Effector memory CD8-positive, alpha-beta T cell (primary cell): ENCODE measurements at places on chromosomes 3 and 15.

DNA sequence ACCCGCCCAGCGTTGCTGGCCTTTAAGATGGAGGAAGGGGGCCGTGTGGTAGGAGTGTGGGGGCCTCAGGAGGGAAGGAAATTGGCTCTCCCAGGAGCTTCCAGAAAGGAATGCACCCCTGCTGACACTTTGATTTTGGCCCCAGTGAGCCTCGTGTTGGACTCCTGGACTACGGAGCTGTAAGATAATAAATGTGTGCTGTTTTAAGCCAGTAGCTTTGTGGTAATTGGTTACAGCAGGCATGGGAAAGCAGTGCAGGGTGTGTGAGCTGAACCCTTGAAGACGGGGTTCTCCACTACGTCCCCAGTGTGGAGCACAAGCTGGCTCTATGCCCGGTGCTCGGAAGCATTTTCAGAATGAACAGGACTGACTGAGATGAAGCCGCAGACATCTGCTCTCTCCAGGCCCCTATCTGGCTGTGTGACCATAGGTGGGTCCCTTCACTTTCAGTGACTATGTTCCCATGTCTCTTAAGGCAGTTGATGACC is 22.9 kb upstream of the CGNL1 start:
- no peak overlapping the region for H3K4me3 ChIP-seq
- DNase-seq: no peak
- no peaks in the 10 kb centered on the region for H3K36me3 ChIP-seq
- no peaks in the 10 kb centered on the region for H3K4me1 ChIP-seq
- peaks cover 31% of the 10 kb centered on the region for H3K27me3 ChIP-seq

DNA sequence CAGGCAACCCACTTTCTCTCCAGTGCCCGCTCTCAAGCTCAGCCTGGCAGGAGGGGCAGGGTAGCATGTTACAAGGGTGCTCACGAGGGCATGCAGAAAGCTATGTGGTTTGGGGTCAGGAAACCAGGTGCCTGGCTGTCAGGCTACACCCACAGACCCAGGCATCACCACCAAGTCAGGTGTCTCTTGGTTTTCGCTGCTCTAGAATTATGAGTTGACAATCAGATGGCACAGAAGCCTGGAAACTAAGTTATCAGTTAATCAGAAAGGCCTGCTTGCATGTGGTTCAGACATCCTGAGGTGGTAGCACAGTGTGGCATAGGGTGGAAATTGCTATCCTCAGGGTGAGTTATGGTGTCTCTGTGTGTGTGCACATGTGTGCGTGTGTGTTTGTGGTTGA is 16.2 kb upstream of the CCR9 start:
- H3K4me3 ChIP-seq: peak overlapping the region; percentile 53
- DNase-seq: peak; percentile 70
- peaks cover 6% of the 10 kb centered on the region for H3K36me3 ChIP-seq
- H3K27me3 ChIP-seq: no peaks in the 10 kb centered on the region

- H3K4me1 ChIP-seq: no peaks in the 10 kb centered on the region
- DNase-seq: no peak
- no peak overlapping the region for H3K27ac ChIP-seq
- no peaks in the 10 kb centered on the region for H3K36me3 ChIP-seq
- no peaks in the 10 kb centered on the region for H3K27me3 ChIP-seq
Measured at GRCh38 chr3:181252631-181253030, 263.1 kb upstream of the DNAJC19 start.

GRCh38 chr15:39031596-39031995 is 467.0 kb upstream of the RASGRP1 start:
- no peaks in the 10 kb centered on the region for H3K36me3 ChIP-seq
- H3K27ac ChIP-seq: no peak overlapping the region
- peaks cover 30% of the 10 kb centered on the region for H3K27me3 ChIP-seq
- H3K4me3 ChIP-seq: no peak overlapping the region
- no peak for DNase-seq
